ENCODE measurements at places on chromosomes 2 and 18.

DNA sequence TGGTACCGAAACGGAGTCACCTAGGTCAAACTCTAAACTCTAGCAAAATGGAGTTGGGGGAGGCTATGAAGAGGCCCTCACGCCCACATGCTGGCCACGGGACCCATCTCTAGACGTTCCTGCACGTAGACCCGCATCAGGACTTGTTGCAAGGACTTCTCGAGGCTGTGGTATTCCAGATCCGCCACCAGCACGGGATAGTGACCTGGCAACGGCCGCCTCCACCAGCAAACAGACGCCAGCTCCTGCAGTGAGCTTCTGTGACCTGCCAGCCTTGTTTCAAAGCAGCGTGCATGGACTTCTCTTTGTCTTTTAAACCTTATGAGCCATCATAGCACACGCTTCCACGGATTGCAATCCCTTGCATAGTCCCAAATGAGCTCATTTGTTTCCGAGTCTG lies 40.3 kb upstream of the RALBP1 start:
- DNase-seq, result no peak

- no peak for DNase-seq
Observed at GRCh38 chr18:62781262-62781661, 65.9 kb downstream of the PHLPP1 start.

GRCh38 chr2:26672112-26672817 lies 20.3 kb upstream of the KCNK3 start:
- no peak for DNase-seq

GRCh38 chr2:12060886-12061285 lies 314.5 kb downstream of the LPIN1 start:
- DNase-seq, result no peak

- no peak for DNase-seq
Observed at GRCh38 chr2:48545244-48545643, 15.3 kb downstream of the STON1 start.

DNA sequence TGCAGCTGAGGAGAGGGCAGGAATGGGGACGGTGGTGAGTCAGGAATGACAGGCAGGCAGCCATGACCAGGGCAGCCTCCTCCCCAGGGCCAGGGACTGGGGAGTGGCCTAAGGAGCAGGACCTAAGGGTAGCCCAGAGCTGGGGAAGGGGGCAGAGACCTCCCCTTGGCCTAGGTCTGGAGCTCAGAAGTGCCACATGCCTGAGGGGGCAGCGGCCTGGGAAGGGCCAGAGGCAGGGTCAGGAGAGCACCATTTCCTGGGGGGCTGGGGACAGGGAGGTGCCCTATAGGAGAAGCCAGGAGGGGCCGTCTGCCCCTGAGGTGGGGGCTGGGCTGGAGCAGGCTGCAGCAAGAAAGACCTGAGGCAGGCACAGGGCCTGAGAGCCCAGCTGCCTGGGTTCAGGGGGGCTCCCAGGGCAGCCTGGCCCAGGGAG lies 20.9 kb downstream of the CFLAR start:
- no peak for DNase-seq

- DNase-seq, result peak; percentile 64
Observed at GRCh38 chr2:168194784-168195522, 52.4 kb downstream of the STK39 start.

DNA sequence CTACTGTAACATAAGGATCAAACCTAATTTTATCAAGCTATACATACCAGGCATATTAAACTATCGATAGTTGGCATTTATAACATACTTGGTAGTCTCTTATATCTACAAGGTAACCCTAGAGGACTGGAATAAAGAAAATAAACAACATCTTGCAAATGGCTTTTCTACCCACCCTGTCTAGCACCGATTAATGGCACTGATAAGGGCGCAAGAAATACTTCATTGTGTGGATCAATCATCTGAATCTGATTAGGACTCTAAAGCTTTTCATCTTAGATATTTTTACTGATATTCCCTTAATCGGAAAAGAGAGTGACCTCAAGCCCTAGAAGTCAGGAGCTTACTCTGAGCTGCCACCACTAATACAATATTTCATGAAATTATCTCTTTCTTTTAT lies 1461.7 kb upstream of the PIK3C3 start:
- DNase-seq, result no peak

GRCh38 chr2:1708476-1709334 lies 35.6 kb downstream of the PXDN start:
- no peak for DNase-seq

GRCh38 chr2:42792087-42792582 lies 248 bp downstream of the HAAO start:
- no peak for DNase-seq

GRCh38 chr2:226818930-226819329 lies 16.9 kb upstream of the RHBDD1 start:
- DNase-seq, result no peak

GRCh38 chr18:23735021-23735464 lies 45.8 kb downstream of the LAMA3 start:
- no peak for DNase-seq

GRCh38 chr2:191797500-191797899 lies 49.4 kb downstream of the CAVIN2 start:
- no peak for DNase-seq

GRCh38 chr2:96325041-96325883 lies at the start of gene ITPRIPL1:
Gene ITPRIPL1 (plus strand): TSS chr2:96325317. CDS start chr2:96325840, 523 bp downstream.
- DNase-seq, result peak; percentile 15

DNA sequence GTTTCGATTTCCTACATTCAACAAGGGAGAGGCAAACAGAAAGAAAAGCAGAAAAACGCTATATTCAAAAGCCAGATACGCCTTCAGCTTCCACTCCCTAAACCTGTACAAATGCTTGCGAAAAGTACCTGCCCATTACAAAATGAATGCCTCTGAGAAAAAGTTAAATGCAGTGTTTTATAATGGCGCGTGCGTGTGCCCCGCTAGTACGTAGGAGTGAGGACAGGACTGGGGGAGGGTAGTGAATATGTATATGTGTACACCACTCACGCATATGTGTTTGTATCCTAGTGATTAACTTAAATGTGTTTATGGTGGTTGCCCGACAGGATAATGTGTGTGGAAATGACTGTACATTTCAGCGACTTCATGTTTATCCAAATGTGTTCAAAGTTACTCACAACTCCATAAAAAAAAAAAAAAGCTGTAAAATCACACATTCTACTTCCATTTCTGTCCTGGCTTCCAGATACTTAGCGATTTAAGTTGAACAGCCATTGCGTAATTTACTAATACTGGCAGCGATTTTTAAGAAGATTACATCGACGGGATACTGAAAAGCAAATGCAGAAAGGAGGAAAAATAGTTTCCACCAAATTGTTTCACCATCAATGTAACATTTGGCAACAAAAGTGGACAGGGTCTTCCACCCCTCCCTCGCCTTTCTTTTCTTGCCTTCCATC lies 1.3 kb downstream of the NEUROD1 start:
- DNase-seq, result no peak

GRCh38 chr2:202965810-202966460 lies 48.7 kb upstream of the NBEAL1 start:
- no peak for DNase-seq

DNA sequence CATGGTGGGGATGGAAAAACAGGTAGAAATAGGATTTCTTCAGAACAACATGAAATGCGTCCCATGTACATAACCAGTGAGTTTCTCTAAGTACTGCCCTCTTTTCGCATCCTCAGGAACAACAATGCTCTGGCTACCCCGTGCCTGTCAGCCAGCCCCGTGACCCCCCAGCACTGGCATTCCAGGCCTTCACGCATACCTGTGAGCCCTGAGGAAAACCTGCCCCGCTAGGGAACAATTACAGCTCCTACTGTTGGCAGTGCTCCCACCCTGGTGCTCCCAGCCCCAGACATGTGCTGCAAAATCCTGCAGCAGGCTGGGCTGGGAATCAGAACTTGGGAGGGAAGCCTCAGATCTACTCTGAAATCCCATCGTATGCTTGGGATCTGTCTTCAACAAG lies 9.1 kb downstream of the SMAD7 start:
- no peak for DNase-seq

DNA sequence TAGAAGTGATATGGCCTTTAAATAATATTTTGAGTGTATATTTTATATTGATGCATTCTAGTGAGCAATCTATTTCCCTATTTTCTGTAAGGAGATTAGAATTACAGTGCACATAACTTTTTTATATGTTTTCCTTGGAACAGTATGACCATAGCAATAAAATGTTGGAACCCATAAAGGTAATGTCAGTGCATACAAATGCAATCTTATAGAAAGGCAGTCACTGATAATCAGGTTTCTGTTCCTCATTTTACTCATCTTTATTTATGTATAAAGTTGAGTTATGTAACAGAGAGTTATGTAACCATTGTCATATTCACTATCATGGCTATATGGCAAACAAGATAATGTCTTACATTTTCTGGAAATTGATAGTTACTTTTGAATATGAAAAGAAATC lies 179.9 kb upstream of the NETO1 start:
- DNase-seq, result no peak

DNA sequence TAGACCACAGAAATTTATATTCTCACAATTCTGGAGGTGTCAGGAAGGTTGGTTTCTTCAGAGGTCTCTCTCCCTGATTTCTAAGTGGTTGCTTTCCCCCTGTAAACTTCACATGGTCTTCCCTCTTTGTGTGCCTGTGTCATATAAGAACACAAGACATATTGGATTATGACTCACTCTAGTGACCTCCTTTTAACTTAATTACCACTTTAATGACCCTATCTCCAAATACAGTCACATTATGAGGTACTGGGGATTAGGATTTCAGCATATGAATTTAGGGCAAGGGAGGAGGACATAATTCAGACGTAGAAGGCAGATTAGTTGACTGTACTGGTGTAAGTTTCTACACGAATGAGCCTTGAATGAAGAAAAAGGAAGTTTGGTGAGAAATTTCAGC lies 38.2 kb upstream of the EPHA4 start:
- no peak for DNase-seq

DNA sequence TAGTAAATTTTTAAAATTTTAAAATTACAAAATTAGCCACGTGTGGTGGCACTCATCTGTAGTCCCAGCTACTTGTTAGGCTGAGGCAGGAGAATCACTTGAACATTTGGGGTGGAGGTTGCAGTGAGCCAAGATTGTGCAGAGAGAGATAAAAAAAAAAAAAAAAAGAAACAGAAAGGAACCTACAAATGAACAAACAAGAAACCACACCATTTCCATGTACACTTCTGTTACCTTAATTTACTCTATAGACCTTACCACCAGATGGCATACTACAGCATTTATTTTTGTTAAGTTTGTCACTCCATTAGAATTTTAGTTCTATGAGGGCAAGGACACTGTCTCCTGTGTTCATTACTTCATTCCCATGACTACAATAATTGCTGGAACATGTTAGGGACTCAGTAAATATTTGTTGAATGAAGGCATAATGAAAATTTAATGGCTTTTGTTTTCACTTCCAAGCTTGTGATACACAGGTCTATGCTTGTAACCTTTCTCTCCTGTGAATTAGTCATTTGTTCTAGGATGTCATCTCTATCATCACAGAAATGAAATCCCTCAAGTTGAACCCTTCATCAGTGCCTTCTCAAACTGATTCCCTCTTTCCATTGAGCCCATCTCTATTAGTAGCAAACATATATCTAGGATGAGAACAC lies 76.0 kb downstream of the ARHGAP15 start:
- peak; percentile 66 for DNase-seq

DNA sequence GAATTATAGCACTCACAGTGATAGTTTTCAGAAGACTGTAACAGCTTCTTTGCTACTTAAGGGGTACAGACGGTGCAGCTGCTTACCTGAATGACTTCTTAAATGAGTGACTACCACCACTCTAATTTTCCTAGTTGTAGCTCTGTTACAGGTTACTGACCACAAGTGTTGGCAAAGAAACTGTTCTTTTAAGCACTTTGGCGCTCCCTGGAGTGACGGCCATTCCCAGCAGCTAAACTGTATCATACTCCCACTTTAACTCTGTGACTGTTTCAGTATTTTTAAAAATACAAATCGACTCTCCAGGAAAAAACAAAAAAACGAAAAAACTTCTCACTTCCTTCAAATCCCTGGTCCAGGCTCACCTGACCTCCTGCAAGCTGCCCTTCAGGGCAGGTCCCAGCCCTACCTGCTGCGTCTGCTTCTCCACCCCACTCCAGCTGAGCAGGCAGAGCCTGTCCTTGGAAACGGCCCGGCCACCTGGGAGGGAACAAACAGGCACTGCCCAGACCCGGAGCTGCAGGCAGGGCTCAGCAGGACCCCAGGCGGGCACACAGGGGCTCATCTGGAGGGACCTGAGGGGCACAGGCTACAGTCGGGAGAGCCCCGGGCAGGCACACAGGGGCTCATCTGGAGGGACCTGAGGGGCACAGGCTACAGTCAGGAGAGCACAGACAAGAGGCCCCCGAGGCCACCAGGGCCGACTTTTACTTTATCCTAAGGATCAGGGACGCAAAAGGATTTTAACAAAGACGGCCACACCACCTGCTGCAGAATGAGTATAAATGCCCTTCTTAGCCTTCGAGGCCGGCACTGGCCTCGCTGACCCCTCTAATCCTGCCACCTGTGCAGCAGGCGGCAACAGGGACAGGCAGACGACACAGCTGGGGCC lies 24.5 kb downstream of the SLC66A2 start:
- no peak for DNase-seq

GRCh38 chr2:72719416-72719815 lies 106.4 kb downstream of the EXOC6B start:
- DNase-seq, result no peak

DNA sequence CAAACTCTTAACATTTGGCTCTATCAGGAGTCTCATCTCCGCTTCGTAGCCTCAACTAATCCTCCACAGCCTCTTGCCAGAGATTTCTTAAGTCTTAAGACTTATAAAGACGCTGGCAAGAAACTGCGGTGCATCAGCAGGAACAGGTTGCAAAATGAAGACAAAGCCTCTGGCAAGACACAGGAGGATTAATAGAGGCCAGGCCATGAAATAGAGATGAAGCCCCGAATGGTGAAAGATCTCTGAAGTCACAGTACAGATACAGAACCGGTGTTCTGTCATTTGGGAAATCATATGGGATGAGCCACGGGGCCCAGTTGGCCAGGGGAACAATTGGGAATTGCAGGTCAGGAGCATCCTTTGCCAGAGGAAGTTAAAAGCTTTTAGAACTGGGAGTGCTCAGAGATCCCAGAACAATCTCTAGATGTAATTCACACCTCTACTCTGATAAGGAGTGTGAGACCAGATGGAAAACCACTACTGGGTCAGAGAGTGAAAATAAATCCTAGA lies 190.9 kb upstream of the FOSL2 start:
- no peak for DNase-seq

DNA sequence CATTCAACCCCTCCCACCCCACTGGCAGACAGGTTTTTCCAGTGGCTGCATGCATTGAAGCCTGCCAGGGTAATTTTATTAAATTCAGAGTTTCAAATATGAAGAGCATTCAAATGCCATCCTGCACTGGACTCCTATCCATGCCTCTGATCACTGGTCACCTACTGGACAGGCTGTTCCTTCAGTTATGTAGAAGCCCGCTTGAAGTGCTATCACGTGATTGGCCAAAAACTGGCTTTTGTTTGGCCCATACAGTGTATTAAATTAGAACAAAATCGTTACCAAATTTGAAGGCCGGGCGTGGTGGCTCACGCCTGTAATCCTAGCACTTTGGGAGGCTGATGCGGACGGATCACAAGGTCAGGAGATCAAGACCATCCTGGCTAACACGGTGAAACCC lies 464.1 kb downstream of the TSN start:
- no peak for DNase-seq

GRCh38 chr2:206979922-206980321 lies 40.6 kb downstream of the CPO start:
- no peak for DNase-seq

GRCh38 chr2:95310651-95311050 lies 13.5 kb downstream of the KCNIP3 start:
- no peak for DNase-seq

All from CD4-positive, alpha-beta T cell treated with Interleukin-4 for 4 hours (primary cell).